NCI-H748 treated with DMSO at 0.1 percent for 48 hours (cell line): ENCODE measurements at places on chromosomes 13 and 19.

DNA sequence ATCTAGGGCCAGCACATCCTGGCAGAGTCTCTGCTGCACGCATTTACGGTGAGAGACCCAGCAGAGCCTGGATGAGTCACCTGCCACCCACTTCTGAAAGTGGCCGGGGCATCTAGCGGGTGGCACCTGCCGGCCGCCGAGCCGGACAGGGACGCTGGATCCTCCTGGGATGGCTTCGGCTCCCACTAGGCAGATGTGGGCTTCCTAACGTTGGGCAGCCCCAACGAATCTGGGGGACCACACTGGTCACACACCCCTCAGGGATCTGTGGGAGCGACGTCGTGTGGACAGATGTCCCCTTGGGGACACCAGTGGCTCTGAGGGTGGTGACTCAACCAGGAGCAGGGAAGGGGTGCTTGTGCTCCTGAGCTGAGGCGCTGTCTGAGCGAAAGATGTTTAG, 32.2 kb downstream of the TMEM255B start:
- no peak for DNase-seq

DNA sequence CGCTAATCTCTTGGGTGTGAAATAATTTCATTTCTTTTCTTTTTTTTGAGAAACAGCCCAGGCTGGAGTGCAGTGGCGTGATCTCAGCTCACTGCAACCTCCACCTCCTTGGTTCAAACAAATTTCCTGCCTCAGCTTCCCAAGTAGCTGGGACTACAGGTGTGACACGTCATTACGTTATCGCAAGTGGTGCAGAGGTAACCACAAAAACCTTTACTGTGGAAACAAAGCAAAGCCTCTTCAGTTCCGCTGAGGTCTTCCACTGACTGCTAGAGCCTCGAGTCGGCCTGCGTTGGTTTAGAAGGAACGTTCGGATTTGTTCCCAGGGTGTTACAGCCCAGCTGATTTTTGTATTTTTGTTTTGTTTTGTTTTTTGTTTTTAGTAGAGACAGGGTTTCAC, 2.0 kb upstream of the ZNF784 start:
- DNase-seq: no peak

- DNase-seq: no peak
Measured at GRCh38 chr13:85288698-85289097, 510.5 kb downstream of the SLITRK6 start.

GRCh38 chr19:4109626-4109945, 14.3 kb downstream of the MAP2K2 start:
- DNase-seq: no peak

DNA sequence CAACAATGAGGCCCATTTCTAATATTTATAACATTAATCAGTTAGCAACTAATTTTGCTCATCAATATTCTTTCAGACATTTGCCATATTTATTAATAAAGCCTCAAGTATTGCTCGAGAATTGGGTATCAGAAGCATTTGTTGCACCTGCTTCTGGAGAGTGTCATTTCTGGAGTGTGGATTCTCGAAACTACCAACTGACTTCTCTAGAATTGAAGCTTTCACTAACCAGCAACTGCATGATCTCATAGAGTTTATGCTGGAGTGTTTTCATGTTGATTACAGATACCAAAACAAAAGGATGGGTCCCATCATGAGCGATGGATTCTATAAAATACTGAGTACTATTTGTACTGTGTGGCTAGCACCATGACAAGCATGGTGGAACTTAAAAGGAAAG, 121.0 kb upstream of the SLC7A1 start:
- no peak for DNase-seq

DNA sequence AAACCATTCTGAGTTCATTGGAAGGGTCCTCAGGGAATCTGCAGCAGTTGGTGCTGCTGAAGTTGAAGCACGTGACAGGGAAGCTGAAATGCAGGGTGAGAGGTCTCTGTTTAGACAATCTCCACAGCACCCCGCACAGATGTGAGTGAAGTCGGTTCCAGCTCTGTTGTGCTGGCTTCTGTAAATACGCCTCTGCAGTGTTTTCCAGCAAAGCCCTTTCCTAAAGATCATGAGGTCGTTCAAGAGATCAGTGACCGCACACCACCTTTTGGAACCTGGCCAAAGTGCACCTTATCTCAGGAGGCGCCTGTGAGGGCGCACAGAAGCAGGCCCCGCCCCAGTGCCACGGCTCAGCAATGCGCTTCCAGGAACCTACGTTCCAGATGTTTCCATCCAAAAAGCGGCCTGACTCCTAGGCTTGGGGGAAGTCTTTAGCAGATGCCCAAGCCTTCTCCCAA, 10.8 kb downstream of the CUL4A start:
- DNase-seq: no peak

GRCh38 chr13:91169321-91170050, 178.0 kb upstream of the MIR17HG start:
- no peak for DNase-seq

DNA sequence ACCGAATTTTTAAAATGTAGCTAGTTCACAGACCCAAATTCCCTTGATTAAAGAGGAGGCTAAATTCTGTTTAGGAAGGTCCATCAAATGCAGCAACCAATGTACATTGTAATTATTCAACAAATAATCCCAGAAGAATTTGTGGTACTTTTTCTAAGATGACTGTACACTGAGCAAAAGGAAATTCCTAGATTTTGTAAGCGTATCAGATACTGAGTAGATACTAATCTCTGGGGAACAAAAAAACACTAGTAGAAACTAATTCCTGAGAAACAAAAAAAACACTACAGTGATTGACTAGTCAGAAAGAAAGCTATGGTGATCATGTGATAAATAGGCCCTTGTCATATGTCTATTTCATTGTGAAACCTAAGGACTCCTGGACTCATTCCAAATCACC, 246.1 kb downstream of the PCDH17 start:
- no peak for DNase-seq

DNA sequence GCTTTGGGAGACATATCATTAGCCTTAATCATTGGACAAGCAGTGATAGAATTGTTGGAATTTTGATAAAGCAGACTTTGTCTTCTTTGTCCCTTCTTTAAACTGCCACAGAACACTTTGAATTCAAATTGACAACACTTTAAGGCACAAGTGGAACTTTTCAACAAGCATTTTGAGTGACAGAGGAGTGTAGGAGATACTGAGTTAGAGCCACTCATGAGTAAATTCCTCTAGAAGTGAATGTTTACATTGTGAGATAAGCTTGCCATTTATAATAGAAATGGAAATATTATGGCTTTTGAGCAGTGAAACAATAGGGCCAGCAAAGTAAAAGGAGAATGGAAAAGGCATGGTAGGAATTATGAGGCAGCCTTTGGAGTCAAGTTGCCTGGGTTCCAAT, 515.8 kb downstream of the SLITRK6 start:
- no peak for DNase-seq

- peak; percentile 39 for DNase-seq
Measured at GRCh38 chr13:62357887-62358645, 942.4 kb upstream of the PCDH20 start.

DNA sequence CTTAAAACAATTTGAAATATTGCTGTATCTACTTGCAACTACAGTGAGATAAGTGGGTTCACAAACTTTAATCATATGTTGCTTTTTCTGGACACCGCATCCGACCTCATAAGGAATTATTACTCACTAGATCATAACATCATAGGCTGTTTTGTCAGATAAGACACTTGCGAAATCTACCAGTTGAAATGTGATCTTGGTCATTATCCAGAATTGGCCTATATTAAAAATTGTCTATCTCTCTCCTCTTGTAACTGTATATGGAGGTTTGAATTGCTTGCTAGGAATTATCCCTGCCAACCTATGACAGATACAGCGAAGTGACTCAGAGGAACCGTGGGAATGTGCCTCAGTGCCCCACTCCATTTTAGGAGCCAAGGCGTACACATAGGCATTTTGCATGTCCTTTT, 117.0 kb upstream of the POSTN start:
- no peak for DNase-seq

GRCh38 chr13:32734511-32734910, 148.3 kb downstream of the PDS5B start:
- no peak for DNase-seq

- DNase-seq: no peak
Measured at GRCh38 chr19:43820098-43820883, 6.8 kb upstream of the ZNF283 start.

- DNase-seq: no peak
Measured at GRCh38 chr13:19596960-19597361, 35.6 kb upstream of the TPTE2 start.

GRCh38 chr13:81872581-81872980, 1531.7 kb upstream of the SPRY2 start:
- peak; percentile 54 for DNase-seq

GRCh38 chr13:101751488-101751887, 299.0 kb downstream of the ITGBL1 start:
- peak; percentile 54 for DNase-seq

GRCh38 chr19:34662919-34663318, 14.0 kb downstream of the SCGB2B2 start:
- peak; percentile 24 for DNase-seq

DNA sequence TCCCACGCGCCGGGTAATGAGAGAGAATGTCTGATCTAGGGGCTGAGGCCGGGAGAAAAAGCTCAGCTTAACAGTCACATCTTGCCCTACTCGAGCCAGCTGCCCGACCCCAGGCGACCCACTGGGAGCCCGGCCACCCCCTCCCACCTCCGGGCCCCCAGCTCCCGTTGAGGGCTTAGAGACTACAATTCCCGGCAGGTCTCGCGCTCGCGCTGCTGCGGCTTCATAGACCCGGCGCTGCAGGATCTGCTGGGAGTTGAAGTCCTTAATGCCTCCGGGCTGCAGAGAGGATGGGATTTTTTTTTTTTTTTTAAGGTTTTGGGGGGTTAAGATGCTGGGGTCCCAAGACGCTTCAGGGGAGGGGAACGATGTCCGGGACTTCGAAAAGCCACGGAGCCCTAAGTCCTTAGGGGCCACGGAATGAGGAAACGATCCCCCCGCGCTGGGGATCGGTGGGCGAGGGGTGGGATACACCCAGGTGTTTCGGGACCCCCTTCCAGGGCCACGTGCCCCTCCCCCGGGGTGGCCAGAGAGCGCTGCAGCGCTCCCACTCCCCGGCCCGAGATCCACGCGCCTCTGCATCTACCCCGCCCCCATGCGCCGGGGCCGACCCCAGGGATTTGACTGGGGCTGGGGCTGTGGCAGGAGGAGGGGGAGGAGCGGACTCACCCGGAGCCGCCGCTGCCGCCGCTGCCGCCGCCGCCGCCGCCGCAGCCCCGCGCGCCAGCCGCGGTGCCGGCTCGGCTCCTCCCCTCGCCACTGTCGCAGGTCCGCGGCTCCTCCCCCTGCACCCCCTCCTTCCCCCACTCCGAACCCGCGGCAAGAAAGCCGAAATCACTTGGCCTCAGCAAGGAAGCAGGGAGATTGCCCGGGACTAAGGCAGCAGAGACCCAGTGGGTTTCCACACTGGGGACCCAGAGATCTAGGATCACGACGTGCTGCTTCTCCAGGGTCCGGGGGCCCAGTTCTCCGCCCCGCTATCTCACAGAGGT, at the start of gene SYT3:
SYT3 (minus strand) TSS at position 761 of the 992 bp plus-strand sequence. CDS start 2,470 bp downstream, outside the sequence.
- DNase-seq: peak; percentile 49

DNA sequence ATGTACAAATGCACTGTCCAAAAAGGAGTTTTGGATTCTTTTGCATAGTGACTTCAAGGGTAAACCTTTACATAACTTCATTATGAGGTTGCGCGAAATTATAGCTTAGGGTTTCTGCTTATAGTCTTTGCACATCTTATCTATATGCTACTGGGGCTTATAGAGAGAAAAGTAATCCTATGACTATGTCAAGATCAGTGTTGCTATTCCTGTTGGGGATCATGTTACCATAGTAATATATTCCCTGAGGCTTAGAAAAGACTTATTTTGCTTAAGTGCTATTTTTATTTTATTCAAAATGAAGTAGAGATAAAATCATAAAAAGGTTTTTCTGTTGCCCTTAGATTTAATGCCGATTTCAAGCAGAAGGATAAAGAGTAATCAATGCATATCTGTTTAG, 14.7 kb upstream of the POSTN start:
- no peak for DNase-seq

DNA sequence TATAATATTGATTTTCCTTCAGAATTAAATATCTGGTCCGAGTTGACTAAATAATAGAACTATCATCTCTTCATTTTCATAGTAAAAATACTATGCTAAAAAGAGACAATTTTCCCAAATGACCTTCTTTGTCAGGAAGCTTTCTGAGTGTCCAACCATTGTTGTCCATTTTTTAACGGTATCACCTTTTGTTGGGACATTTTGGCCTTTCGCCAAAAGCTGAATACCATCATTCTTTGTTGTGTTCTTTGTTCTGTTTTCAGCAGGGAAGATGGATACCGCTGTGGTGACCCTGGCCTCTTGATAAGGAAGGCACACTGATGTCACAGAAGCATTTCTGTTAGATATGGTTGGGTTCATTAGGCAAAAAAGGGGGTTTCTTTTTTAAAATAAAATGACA, 654.4 kb upstream of the GPC6 start:
- no peak for DNase-seq

GRCh38 chr13:91904005-91904404, 505.6 kb downstream of the GPC5 start:
- no peak for DNase-seq

DNA sequence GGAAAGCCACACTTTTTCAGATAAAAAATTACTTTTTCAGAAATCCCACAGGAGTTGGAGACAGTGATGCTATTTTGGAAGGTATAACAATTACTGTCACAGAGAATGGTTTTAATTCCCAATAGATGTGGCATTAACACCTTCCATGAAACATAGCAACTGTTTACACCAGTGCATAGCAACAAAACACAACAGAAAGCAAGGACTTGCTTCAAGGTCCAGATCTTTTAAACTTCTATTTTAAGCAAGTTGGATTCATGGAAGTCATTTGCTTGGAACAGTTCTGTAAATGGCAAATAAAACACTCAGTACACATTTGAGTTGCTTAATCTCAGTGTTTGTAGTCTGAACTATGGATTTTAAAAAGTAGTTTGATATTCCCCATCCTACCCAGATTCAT, 385.9 kb upstream of the SPRY2 start:
- DNase-seq: no peak

DNA sequence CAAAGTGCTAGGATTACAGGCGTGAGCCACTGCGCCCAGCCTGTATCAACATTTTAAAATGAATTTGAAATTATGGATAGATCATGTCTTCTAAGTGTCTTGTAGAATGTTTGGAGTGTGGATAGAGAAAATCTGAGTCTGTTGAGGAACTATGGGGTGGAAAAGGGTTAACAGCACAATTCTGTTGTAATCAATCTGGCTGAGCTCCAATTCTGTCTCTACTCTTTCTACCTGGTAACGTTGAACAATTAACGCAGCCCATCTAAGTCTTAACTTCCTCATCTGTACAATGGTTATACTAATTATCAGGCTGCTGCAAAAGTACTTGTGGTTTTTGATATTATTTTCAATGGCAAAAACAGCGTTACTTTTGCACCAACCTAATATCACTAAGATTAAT, 4.1 kb downstream of the FPR2 start:
- DNase-seq: no peak
